ENCODE measurements at places on chromosomes 12 and 14. TPM values are rescaled to one million over a fixed set of nuclear protein-coding genes. Genes with fewer than 3 reads are reported as not detected.

DNA sequence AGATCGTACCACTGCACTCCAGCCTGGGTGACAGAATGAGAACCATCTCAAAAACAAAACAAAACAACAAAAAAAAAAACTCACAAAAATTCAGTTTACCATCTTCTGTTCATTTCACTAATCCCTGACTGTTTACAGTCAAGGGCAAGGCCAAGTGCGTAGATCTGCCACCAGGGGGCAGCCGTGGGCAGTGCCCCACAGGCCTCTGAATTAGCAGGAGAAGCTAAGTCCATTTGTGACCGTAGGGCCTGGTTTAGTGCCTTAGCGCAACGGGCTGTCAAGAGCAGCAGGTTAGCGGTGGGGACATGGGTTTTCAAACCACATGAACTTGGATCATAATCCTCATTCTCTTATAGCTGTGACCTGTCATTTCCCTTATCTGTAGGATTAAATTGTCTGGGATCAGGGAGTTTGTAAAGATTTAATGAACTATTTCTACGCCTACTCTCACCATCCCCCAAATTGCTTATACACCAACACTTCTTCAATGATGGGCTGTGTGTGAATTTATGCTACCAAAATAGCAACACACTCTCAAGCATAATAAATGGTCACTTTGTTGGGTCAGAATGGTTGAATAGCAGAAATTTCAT is 49.0 kb downstream of the KCTD10 start:
- peak; percentile 86 for DNase-seq
- H3K36me3 ChIP-seq: no peaks in the 10 kb centered on the region
- H3K27me3 ChIP-seq: peaks cover 33% of the 10 kb centered on the region
- H3K4me1 ChIP-seq: peaks cover 9% of the 10 kb centered on the region
- no peak overlapping the region for H3K27ac ChIP-seq
- H3K4me3 ChIP-seq: no peak overlapping the region

- no peak overlapping the region for H3K27ac ChIP-seq
- H3K4me1 ChIP-seq: no peaks in the 10 kb centered on the region
- no peak overlapping the region for H3K4me3 ChIP-seq
Observed at GRCh38 chr12:77349689-77350370, 284.5 kb upstream of the E2F7 start.

GRCh38 chr14:22656945-22657731 is 13.0 kb upstream of the OR6J1 start:
- peak; percentile 48 for DNase-seq
- H3K27ac ChIP-seq: peak overlapping the region; percentile 23
- H3K4me3 ChIP-seq: no peak overlapping the region

DNA sequence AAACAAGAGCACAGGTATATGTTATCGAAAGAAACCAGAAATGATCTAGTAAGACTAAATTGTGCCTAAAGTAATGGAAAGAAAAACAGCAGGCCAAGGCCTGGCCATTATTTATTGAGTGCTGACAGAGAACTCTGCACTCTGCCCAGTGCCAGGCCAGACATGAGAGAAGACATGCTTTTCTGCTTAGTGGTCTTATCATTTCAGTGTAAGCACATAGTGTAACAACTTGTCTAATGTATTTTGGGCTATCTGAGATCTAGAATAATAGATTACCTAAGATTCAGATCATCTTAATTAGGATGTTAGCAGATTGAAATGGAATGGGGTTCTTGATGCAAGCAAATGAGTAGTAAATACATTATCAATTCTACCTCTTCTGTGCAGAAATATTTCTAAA is 278.3 kb downstream of the AKAP6 start:
- H3K4me3 ChIP-seq: no peak overlapping the region
- no peaks in the 10 kb centered on the region for H3K4me1 ChIP-seq
- no peaks in the 10 kb centered on the region for H3K36me3 ChIP-seq
- H3K27me3 ChIP-seq: peaks cover 11% of the 10 kb centered on the region

GRCh38 chr12:60333461-60333860 is 737.6 kb downstream of the SLC16A7 start:
- no peaks in the 10 kb centered on the region for H3K36me3 ChIP-seq
- H3K27me3 ChIP-seq: no peaks in the 10 kb centered on the region
- H3K4me1 ChIP-seq: peaks cover 26% of the 10 kb centered on the region
- H3K27ac ChIP-seq: no peak overlapping the region
- no peak overlapping the region for H3K4me3 ChIP-seq
- DNase-seq: no peak

- H3K4me1 ChIP-seq: peaks cover 25% of the 10 kb centered on the region
- no peak overlapping the region for H3K4me3 ChIP-seq
- no peak overlapping the region for H3K27ac ChIP-seq
- DNase-seq: peak; percentile 54
- H3K27me3 ChIP-seq: peaks cover 32% of the 10 kb centered on the region
Observed at GRCh38 chr12:109737631-109738030, 24.0 kb downstream of the FAM222A start.

The GRIP1 gene
- total RNA-seq: 47.4 TPM

The CLEC9A gene
- not detected for total RNA-seq

The ST8SIA1 gene
- not detected for total RNA-seq
